ENCODE measurements at places on chromosomes 5 and 9. TPM values are rescaled to one million over a fixed set of nuclear protein-coding genes. Genes with fewer than 3 reads are reported as not detected.

DNA sequence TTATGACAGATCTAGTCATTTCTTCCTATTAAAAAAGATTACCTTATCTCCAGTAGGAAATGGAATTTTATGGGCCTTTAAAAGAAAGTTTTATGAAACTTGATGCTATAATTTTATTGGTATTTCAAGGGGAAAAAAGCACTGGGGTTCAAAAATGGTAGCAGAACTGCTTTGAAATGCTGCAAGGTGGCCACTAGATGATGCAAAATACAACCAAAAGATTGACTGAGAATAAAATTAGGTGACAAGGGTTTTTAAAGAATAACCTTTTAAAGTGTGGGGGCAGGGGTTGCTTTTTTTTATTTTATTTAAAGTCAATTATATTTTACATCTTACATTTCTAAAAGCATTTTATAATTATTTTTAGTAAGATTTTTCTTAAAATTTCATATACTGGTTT lies 61.7 kb downstream of the KLF9 start:
- H3K36me3 ChIP-seq: peaks cover 15% of the 10 kb centered on the region
- no peak for DNase-seq
- no peak overlapping the region for H3K4me3 ChIP-seq
- H3K27ac ChIP-seq: no peak overlapping the region
- H3K4me1 ChIP-seq: no peaks in the 10 kb centered on the region
- H3K27me3 ChIP-seq: no peaks in the 10 kb centered on the region

FCN2 gene
- not detected for total RNA-seq

DNA sequence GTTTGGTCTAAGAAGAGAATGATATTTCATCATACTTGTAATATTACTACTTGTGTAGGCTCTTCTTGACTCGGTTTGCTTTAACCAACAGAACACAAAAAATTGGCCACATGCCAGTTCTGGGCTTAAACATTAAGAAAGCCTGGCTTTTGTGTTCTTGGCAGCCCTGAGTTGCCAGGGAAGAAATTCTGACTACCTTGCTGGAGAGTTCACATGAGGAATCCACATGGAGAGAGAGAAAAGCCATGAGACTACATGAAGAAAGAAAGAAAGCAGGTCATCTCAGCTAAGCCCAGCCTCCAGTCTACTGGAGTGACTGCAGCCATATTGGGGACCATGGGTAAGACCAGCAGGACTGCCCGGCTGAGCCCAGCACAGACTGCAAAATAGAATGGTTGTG lies 524.8 kb downstream of the RAB3C start:
- peaks cover 4% of the 10 kb centered on the region for H3K4me1 ChIP-seq
- H3K4me3 ChIP-seq: no peak overlapping the region

- no peaks in the 10 kb centered on the region for H3K27me3 ChIP-seq
- DNase-seq: no peak
- no peak overlapping the region for H3K4me3 ChIP-seq
- H3K4me1 ChIP-seq: peaks cover 47% of the 10 kb centered on the region
These were observed 24.7 kb downstream of the TRIM14 start for GRCh38 chr9:98094316-98094715.

GRCh38 chr9:27847380-27847779 lies 274.1 kb upstream of the C9orf72 start:
- peaks cover 2% of the 10 kb centered on the region for H3K27me3 ChIP-seq
- no peak overlapping the region for H3K27ac ChIP-seq
- H3K4me1 ChIP-seq: no peaks in the 10 kb centered on the region

FAM114A2 gene
- total RNA-seq: 27.4 TPM

IL5 gene
- 5.0 TPM for total RNA-seq
